ENCODE measurements at places on chromosomes 2 and 18.
A peak's percentile ranks its signal among the peaks of the same experiment; 100 is the strongest.

GRCh38 chr2:165467921-165468320, 1.6 kb upstream of the CSRNP3 start:
- no peak for DNase-seq

DNA sequence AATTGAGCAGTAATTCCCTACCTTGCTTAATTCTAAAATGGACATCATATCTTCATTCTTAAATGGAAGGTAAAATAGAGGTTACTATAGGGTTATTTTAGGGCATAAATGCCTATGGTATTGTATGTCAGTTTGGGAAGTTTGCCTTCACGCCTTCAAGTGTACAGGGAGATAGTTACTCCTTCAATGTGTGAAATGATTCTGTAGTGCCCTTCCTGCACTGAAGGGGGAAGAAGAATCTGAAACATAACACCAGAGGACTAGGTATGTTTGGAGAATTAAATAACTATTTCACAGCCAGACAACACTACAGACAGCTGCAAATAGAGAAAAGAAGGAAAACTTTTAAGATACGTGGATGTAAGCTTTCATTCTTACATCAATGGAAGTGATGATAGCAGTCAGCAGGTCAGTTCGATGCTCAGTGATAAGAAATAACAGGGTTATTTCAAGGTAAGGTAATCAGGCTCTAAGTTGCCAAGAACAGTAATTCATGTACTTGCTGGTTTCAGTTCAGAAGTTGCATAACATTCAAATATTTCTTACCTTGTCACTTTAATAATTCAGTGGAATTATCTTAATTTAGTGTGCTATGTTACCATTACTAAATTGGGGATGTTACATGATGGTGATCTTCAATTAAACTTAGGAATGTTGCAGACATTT, 4.0 kb downstream of the PKP4 start:
- DNase-seq: peak; percentile 12

GRCh38 chr2:224850081-224850480, 133.9 kb upstream of the CCDC195 start:
- peak; percentile 26 for DNase-seq

DNA sequence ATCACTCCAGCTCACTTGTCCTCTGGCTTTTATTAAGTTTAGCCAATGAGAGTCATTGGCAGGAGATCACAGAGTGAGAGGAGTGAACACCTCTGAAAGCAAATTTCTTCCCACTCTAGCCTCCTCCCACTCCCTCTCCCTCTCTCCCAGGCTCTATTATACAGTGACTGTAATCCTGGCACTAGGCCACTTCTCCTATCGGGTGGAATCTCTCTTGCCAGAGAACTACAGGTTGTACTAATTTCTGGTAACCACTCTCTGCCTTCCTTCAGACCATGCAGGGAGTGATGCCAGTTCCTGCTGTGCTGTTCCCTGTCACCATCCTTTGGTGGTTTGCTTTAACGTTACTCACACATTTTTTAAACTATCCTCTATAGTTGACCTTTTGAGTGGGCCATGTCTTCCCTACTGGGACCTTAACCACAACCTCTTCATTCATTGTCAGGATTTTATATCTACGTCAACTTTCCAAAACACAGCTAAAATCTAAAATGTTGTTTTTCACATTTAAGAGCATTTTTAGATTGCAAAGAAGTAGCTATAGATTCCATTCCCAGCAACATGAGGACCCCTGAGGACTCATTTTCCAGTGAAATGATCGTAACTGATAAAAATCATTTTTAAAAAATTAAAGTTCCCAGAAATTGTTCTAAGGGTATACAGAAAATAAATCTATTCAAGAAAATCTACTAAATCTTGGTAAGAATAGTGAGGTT, 217.1 kb downstream of the MREG start:
- peak; percentile 54 for DNase-seq

DNA sequence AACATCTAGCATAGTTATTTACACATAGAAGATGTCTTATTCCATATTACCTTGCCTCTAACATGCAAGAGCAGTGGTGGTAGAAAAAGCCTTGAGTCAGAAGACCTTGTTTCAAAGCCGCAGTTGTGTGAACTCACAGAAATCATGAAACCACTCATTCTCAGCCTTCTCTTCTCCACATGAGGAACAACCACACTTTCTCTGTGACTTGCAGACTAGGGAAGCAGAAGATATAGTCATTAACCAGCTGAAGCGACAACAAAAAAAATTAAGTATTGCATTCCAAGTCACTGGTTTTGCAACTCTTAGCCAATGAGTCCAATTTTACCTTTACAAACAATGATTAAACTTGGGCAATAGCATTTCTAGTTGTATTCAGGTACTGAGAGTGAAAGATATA, 19.0 kb downstream of the TWSG1 start:
- no peak for DNase-seq

GRCh38 chr2:159790323-159790722, 7.7 kb downstream of the CD302 start:
- DNase-seq: no peak

DNA sequence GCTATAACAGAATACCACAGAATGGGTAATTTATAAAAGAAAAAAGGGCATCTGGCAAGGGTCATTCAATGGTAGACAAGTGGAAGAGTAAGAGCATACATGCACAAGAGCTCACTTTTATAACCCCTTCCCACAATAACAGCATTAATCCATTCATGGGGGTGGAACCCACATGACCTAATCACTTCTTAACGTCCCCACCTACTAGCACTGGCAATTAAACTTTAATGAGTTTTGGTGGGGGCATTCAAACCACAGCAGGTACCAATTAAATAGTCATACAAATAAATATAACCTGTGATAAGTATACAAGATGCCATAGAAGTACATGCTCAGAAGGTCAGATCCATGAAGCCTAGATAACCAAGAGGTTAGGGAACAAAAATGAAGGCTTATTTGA, 48.6 kb downstream of the ROCK1 start:
- no peak for DNase-seq

DNA sequence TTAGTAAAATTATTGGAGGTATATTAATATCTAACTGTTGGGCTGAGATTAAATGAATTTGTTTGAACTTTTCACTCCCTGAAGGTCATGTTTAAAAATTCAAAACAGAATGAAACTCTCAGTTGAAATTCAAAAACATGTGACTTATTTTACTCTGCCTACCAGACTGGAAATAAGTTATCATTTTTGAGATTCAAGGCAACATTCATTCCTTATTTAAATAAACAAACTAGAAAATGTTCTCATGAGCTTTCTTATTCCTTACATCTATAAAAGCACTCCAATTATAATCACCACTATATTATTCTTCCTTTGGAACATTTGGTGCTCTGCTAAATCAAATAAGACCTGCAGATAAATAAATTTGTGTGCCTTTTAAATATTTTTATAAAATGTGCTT, 217.8 kb downstream of the CDH2 start:
- DNase-seq: no peak

DNA sequence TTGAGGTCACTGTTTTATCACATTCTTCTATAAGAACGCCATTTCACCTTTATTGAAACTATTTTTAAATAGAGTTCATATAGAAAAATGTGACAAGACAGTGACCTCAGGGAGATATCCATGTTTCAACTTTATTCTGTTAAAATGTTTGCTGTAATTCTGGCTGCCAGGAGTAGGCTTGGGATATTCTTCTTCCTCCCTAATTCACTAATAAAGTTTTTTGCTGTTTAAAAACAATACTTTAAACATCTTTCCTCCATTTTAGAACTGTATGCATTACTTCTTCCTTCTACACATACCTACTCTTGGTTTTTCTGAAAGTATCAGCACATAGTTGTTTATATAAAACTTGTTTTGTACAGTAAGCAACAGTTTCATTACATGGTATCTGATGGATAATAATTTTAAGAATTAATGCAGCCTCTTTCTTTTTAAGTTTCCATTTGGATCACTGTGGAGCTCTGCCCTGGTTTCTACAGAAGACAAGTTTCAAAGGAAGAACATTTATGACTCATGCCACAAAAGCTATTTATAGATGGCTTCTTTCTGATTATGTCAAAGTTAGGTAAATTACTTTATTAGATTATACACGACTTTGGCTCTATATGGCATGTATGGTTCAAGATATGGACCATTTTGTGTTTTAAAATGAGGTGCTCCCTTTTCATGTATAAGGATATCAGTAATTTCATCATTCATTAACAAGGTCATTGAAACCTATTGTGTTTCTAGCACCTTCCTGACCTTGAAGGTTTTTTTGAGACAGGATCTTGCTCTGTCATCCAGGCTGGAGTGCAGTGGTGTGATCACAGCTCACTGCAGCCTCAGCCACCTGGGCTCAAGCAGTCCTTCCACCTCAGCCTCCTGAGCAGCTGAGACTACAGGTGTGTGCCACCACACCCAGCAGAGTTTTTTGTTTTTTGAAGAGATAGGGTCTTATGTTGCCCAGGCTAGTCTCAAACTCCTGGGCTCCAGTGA, 7.2 kb downstream of the CPSF3 start:
- peak; percentile 56 for DNase-seq

DNA sequence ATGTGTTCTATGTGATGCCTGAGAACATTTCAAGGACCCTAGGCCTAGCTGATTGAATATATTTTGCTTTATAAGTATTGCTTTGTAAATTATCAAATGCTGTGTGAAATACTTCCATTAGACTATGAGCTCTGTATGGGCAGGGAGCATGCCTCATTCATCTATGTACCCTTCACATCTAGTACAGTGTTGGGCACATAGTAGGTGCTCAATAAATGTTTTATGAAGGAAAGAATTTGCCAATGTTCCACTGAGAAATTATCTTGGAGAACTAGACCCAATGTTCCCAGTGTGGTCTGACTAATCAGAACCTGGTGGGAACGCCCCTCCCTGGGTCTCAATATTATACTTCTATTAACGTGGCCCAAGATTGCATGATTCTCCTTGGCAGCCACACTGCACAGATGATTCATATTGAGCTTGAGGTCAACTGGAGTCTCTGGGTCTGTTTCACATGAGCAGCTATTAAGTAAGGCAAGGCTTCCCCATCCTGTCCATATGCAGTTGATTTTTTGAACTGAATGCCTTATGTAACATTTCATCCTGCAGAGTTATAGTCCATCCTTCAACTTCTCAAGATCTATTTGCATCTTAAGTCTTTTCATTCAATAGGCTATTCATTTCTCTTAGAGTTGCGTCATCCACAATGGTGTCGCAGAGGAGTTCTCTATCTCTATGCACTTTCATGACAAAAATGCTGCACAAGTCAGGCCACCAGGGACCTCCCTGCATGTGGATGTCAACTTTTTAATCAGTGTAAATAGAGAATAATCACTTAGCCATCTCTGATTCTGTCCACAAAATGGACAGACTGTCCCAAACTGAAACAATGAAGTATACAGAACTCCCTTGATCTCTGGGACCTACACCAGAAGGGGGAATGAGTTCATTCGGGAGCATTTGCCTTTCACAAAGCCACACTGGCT, 257.6 kb downstream of the CYP26B1 start:
- peak; percentile 61 for DNase-seq

DNA sequence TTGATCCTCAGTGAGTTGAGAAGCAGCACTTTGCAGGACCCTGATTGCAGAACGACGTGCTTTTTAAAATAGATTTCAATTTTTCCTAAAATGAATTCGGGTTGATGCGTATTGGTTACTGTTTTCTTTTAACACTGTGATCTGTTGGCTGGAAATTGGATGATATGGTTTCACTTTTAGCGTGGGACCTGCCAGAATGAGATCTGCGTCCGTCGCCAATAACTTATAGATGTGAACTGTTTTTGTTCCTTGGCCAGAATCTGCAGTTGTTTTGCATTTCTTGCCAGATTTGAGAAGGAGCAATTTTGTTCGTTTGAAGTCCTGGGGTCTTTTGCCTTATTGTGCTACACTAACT, 703 bp downstream of the UGGT1 start:
- DNase-seq: no peak

- no peak for DNase-seq
Measured at GRCh38 chr2:216584112-216584511, 49.1 kb upstream of the IGFBP2 start.

DNA sequence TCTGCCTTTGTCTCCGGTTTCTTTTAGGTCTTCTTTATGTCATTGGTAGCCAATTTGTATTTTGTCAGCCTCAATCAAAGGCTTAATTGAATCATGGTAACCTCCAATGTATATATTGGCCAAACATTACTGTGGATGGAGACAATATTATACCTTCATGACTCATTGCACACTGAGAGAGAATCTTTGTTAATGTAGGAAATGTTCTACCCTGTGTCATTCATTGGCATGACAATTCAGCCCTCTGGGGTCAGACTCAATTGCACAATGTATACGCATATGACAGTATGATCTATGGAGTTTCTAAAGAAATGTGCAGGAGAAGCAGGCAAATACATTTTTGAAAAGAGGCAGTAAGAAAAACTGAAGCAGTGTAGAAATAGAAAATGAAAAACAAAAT, 162.6 kb downstream of the PDE11A start:
- DNase-seq: no peak

DNA sequence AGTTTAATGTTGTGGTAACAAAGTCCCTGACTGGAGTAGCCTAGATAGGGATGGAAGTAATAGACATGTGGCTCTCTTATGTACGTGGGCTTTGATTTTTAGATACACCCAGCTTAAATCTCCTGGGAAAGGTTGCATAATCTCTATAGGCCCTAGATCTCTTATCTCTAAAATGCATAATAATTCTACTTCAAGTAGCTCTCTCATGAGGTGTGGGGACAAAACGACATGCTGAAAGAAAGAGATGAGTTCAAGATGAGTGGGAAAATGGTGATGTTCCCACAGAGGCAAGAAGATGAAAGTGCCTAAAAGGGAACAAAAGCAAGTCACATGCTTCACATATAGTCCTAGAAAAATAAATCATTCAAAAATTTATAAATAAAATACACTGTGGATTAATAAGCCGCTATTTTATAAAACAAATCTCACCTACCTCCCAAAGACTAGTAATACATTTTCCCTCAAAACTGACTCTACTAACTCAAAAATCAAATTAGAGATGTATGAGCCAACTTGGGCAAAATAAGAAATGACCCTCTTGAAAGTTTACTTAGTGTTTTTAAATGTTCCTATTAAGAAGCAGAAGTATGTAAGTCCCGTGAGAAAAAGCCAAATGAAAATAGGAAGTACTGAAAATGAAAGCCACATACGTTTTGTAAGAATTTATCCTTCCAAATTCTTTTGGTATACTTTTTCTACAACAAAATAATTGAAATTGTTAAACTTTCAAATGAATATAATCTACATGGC, 148.2 kb upstream of the ITGA4 start:
- DNase-seq: no peak

DNA sequence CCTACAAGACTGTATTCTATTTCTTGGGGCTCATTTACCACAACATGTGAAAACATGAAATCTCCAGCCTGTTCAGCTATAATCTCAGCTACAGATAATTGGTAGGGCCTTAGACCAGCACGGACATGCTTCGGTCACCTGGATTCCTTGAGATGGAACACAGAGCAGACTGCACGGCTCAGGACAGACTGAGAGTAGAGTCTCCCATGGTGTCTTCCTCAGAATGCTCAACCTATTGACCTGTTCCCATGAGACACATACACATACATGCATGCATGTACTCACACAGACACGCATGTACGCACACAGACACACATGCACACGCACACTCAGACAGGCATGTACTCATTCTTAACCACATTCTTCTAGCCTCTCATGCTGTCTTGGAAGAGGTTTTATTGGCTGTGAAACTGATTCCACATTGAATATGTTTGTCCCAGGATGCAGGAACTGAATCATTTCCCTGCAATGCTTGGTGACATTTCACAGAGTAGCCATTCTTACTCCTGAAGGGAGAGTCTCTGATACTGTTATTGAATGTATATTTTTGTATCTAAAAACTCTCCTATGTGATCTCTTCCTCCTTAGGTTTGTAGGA, 23.5 kb upstream of the BZW1 start:
- DNase-seq: peak; percentile 77

Measured in HCEC 1CT (cell line).